Thoracic aorta (tissue), 2 donors: ENCODE measurements at places on chromosomes 16 and 17.
A peak's percentile ranks its signal among the peaks of the same experiment; 100 is the strongest.

- DNase-seq: no peak
Observed at GRCh38 chr16:25007284-25007984, 7.7 kb downstream of the ARHGAP17 start.

DNA sequence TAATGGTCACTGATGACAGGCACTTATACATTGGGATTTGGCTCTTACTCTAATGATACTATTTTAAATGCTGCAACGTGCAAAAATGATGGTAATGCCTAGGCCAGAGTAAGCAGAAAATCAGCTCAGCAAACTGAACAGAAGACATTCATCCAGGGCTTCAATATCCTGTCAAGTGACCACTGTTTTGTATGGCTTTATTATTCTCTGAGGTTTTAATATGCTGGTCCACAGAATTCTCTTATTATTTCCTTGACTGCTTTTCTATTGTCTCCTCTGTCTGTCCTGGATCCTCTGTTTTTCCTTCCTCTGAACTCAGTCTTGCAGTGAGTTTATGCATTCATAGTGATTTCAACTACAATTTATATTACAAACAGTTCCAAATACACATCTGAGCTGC, 90.8 kb upstream of the PMFBP1 start:
- no peak for DNase-seq

DNA sequence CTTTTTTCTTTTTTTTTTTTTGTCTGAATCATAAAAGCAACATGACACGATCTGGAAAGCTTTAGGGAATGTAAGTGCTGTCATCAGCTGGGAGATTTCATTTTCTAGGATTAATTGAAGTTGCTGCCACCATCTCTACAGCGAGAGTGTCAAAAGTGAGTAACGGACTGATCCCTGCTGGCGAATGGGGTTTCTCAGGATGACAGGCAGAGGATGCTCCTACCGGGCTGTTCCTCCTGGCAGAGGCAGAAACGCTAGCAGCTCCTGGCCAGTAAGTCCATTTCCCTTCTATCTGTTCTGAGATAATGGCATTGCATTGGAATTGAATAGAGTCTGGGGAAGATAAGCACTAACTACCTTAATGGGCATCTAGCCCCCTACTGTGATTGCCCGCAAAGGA, 80.5 kb upstream of the KIFC3 start:
- DNase-seq: no peak

GRCh38 chr17:11499881-11500280, 98.4 kb upstream of the DNAH9 start:
- no peak for DNase-seq

GRCh38 chr16:16083421-16084156, 134.2 kb downstream of the ABCC1 start:
- DNase-seq: no peak

- DNase-seq: no peak
Observed at GRCh38 chr17:2187758-2188157, 115.8 kb downstream of the SMG6 start.

- DNase-seq: no peak
Observed at GRCh38 chr16:10362077-10362863, 23.6 kb upstream of the ATF7IP2 start.

DNA sequence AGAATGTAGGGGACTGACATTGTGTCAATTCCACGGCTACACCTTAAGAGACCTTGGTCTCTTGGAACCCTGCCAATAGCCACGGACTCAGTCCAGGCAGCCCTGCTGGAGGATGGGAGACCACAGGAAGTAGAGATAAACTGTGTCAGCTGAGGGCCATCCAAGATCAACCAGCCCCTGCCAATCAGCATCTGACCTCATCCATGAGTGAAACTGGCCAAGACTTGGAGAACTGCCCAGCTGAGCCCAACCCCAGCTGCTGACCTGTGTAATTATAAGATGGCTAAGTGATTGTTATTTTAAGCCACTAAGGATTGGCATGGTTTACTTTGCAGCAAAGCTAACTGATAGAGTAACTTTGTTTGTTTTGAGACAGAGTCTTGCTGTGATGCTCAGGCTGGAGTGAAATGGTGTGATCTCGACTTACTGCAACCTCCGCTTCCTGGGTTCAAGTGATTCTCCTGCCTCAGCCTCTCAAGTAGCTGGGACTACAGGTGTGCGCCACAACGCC, 13.3 kb upstream of the YWHAE start:
- DNase-seq: peak; percentile 64

GRCh38 chr17:58270476-58271215, 10.1 kb downstream of the MPO start:
- DNase-seq: no peak

- no peak for DNase-seq
Observed at GRCh38 chr16:12675852-12676251, 127.8 kb downstream of the CPPED1 start.

- DNase-seq: no peak
Observed at GRCh38 chr16:27736431-27736830, 186.5 kb downstream of the KATNIP start.

- no peak for DNase-seq
Observed at GRCh38 chr17:64387545-64388171, 3.0 kb downstream of the PECAM1 start.

GRCh38 chr16:11217651-11218603, 38.1 kb downstream of the SOCS1 start:
- no peak for DNase-seq

DNA sequence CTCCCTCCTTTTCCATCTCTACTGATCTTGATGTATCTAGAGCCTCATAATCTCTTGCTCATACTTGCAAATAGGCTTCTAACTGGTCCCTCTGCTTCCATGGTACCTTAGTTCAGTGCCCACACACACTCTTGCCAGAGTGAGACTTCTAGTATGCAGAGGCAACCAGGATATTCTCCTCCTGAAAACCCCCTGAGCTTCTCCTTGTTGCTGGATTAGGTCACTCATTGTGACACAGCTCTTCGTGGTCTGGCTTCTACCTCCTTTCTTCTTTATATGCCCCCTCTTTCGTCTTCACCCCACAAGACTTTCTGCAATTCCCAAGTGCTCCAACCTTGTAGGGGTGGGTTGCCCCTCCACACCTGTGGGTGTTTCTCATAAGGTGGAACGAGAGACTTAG, 2.5 kb upstream of the FAM20A start:
- no peak for DNase-seq
